Stimulated activated CD4-positive, alpha-beta T cell treated with anti-CD3 and anti-CD28 coated beads, Interleukin-15, amount 100 ng/mL, for 1 hour (primary cell): ENCODE measurements at places on chromosomes 2 and 18.

DNA sequence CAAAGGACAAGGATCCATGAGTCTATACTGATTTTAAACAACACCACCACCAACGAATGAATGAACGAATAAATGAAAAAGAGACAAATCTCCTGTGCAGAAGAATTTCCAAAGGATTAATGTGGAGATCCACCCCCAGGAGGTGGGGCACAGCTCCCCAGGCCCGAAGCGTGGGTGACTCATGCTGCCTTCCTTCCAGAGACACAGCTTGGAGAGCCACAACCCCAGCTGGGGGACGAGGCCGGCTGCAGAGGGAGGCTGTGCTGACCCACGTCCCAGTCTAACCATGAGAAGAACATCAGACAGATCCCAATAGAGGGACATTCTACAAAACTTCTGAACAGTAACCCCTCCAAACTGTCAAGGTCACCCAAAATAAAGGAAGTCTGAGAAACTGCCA lies 557.3 kb upstream of the SALL3 start:
- no peak for DNase-seq

- no peak for DNase-seq
These were observed 452.3 kb upstream of the MEX3C start for GRCh38 chr18:51649796-51650195.

GRCh38 chr2:205511641-205512040 lies 170.7 kb upstream of the NRP2 start:
- no peak for DNase-seq

- DNase-seq: no peak
These were observed 34.8 kb downstream of the PPP1R1C start for GRCh38 chr2:182020286-182021070.

- no peak for DNase-seq
These were observed 154.6 kb downstream of the LOXHD1 start for GRCh38 chr18:46502444-46502843.

DNA sequence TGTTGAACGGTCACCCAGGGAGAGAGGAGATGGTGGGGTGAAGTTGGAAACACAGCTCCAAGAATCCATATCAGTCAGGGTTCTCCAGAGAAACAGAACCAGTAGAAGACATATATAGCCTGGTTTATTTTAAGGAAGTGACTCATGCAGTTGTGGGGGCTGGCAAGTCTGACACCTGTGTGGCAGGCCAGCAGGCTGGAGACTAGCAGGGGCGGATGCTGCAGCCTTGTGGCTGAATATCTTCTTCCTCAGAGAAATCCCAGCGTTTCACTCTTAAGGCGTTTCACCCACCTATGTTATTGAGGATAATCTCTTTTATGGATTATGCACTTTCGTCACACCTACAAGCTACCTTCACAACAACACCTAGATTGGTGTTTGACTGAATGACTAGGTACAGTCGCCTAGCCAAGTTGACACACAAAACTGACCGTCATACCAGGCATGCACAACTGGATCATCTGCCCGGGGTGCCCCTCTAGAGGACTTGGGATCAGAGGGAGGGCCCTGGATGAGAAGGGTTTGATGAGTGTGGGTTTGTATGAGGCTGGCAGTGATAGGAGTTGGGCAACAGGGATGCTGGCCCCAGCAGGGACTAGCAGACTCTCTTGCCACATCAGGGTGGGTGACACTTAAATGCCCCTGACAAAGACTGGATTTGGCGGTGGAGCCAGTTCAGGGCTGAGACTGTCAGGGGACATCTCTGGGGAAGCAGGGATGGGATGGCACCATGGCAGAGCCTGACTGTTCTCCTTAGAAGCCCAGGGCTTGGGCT lies 23.4 kb downstream of the MROH2A start:
- DNase-seq: no peak
